ENCODE measurements at places on chromosomes 4 and X.

DNA sequence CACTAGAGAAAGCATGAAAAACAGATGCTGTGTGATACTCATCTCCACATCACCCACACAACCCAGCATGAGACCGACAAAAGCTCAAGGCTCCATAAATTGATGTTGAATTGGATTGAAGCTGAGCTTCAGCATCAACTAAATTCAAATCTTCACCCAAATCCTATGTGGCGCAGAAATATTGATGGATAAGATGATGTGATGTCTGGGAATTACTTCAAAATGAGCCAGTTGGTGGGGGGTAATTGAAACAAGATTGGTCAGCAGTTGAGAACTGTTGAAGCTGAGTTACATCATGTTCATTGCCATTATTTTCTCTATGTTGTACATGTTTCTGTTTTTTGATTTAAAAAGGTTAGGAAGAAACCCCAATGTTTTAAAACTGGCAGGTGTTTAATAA, 166.5 kb upstream of the STS start:
- DNase-seq: no peak

- DNase-seq: no peak
Observed at GRCh38 chr4:82718162-82718940, 80.2 kb downstream of the SCD5 start.

DNA sequence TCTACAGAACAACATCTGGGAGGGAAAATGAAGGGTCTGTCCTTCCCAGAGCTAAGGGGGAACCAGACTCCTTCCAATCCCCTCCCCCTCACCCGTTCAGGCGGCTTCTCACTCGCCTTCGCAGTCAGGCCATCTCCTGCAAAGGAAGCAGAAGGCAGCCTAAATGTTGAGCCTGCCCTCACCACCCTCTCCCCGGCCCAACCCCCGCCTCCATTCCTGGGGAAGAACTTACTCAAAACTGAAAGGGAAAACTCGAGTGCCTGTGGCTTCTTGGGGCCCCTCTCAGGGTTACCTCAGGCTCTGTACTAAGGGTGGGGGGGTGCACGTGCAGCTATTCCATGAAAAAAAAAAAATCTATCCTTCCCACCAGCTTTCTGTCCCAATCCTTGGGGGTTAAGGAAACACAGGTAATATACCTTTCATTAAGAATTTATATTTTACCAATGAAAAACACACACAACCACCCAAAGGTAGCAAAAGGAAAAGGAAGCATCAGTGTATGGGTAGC, 2.4 kb downstream of the ZMYM3 start:
- no peak for DNase-seq

GRCh38 chr4:95084584-95084983, 326.8 kb downstream of the BMPR1B start:
- no peak for DNase-seq

- no peak for DNase-seq
Observed at GRCh38 chr4:76339364-76339763, 32.8 kb downstream of the STBD1 start.

DNA sequence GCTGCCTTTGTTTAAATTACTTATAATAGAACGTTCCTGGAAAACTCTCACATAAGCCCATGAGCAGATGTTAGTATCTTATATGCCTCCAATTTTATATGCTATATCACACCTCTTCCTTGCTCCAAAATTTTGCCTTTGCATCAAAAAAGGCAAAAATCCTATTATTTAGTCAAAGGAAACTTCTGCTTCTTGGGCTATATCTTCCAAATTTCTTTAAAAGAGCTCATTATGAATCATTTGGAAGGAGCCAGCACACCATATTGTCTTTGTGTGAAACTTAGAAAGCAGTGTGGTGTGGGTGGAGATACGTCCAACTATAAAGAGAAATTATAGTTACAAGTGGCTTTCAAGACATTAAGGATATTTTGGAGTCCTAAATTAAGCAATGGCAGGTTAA, 35.7 kb downstream of the NHS start:
- DNase-seq: no peak

- peak; percentile 43 for DNase-seq
Observed at GRCh38 chr4:128810331-128810870, 901 bp downstream of the JADE1 start.

- no peak for DNase-seq
Observed at GRCh38 chr4:7811536-7812191, 128.0 kb downstream of the AFAP1 start.

DNA sequence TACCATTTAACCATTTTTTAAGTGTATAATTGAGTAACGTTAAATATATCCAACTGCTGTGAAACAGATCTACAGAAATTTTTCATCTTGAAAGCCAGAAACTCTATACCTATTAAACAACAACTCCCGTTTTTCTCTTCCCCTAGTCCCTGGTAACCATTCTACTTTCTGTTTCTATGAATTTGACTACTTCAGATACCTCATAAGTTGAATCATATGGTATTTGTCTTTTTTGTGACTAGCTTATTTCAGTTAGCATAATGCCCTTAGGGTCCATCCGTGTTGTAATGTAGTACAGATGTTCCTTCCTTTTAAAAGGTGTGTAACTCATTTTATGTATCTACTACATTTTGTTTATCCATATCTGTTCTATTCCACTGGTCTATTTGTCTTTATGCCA, 48.7 kb downstream of the STAG2 start:
- DNase-seq: no peak

- no peak for DNase-seq
Observed at GRCh38 chrX:110284159-110284558, 33.7 kb downstream of the AMMECR1 start.
